ENCODE measurements at places on chromosomes 12 and 14.

- no peak for DNase-seq
These were observed 15.3 kb downstream of the SPIC start for GRCh38 chr12:101490286-101490920.

DNA sequence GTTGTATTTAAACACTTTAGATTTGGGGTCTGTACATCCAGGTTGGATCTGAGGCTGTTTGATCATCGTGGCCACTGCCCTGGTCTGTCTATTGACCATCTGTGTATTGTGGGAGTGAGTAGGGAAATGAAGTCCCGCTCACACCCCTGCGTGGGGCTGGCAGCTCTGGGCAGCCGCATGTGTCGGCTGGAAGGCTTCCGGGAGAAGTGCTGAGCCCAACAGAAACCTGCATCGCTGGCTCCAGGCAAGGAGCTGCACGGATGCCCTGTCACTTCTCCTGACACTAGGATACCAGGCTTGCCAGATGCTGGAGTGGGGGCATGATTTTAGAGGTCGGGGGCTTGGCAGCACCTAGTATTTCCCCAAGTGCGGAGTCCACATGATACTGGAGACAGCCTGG is 93.6 kb downstream of the PHETA1 start:
- DNase-seq: no peak

DNA sequence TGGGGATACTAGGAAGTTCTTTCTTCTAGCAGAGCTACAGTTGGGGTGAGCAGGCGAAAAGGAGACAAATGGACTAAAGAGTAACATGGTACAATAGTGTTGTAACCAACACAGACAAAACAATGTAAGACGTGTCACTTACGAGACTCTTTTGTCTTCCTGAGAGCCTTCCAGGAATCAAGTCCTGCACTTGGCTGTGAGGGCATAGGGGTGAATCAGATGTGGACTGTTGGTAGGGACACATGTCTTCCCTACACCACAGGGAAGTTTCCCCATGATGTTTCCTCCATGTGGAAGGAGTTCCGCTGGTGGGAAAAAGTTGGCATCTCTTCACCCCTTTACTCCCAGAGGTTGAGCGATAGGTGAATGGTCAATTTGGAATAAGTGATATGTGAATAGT is 364.7 kb downstream of the NUAK1 start:
- DNase-seq: no peak

DNA sequence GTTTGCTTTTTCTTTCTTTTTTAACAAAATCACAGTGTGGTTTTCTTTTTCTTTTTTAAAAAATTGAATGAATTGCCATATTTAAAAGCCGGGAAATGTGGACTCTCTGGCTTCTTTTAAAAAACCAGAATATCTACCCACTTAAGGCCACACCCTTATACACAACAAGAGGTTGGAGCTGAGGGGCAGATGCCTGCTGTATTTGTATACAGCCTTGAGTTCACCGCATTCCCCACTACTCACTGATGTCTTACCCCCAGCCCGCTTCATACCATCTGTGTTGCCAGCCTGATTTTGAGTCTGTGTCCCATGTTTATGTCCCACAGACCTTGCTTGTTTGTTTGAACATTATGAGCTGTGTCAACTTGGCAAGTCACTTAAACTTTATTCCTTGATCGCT is 14.3 kb downstream of the JDP2 start:
- no peak for DNase-seq

DNA sequence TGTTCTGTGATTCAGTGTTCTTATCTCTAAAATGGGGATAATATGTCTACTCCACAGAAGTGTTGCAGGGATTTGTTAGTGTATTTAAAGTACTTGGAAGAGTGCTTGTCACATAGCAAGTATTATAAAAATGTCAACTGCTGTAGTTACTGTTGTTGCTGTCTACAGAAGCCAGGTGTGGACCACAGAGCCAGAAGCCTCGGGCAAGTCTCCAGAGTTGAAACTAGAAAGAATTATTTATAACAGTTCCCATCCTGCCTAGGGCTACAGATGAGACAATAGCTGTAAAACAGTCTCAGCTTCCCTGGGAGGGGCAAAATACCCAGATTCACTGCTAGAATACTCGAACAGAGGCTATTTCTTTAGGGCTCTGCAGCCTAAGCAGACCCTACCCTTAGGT is 55.4 kb upstream of the FUT8 start:
- DNase-seq: no peak

DNA sequence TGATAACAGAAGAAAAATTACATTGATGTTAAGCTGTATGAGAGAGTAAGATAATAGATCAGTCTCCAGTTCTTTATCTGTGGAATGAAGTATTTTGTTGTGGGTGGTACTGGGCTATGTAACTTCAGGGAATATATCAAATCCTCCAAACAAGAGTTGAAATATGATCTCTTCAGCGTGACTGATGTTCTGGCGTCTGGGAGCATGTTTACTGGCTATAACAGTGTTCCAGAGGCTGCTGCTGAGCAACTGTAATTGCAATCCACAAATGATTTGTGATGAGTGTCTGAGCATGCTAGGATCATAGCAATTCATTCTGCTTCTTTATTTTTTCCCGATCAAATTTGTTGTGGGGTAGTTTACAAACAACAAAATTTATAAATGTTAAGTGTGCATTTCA is 18.6 kb upstream of the CCDC198 start:
- no peak for DNase-seq

DNA sequence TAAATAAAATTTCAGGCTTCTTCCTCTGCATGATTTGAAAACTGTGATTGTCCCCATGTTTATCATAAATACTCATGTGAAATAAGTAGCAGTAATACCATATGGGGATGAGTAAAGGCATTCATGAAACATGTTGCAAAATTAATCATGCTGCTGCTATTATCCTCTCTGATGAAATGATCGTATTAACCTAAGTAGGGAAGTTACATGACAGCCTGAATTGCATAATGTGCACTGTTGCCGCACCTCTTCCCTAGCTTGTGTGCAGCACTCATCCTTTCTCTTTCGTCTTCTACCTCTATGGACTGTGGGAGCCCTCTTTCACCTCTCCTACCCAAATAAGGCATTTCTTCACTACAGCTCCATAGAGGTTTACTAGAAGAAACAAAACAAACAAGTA is 367.6 kb downstream of the SOX5 start:
- no peak for DNase-seq

GRCh38 chr12:5260086-5260485 is 171.8 kb upstream of the NTF3 start:
- DNase-seq: no peak

GRCh38 chr12:19462406-19462805 is 23.1 kb downstream of the AEBP2 start:
- DNase-seq: no peak

- DNase-seq: no peak
These were observed 841.7 kb downstream of the NRXN3 start for GRCh38 chr14:79011920-79012204.

DNA sequence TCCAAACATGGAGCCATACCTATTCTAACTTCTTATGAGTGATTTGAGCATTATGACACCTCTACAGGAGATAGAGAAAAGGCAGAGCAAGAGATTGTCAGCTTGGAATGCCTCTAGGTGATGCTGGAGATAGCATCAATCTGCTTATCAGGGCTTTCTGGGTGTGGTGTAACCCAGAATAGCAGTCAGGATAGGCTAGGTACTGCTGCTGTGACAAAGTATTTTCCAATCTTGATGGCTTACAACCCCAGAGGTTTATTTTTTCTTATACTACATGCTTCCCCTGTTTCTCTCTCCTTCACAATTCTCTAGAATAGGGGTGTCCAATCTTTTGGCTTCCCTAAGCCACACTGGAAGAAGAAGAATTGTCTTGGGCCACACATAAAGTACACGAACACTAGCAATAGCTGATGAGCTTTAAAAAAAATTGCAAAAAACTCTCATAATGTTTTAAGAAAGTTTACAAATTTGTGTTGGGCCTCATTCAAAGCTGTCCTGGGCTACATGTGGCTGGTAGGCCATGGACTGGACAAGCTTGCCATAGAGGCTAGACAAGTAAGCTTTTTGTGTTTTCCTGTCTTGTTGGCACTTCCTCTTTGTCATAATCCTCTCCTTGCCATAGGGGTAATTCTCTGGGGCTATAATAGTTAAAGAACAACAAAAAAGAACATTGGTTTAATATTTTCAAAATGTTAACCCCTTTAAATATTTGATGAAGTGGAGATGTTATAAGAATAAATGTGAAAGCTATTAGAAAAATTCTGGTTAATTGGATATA is 123.9 kb upstream of the PMCH start:
- DNase-seq: no peak

- DNase-seq: no peak
These were observed 92.0 kb downstream of the ITPR2 start for GRCh38 chr12:26740991-26741390.

DNA sequence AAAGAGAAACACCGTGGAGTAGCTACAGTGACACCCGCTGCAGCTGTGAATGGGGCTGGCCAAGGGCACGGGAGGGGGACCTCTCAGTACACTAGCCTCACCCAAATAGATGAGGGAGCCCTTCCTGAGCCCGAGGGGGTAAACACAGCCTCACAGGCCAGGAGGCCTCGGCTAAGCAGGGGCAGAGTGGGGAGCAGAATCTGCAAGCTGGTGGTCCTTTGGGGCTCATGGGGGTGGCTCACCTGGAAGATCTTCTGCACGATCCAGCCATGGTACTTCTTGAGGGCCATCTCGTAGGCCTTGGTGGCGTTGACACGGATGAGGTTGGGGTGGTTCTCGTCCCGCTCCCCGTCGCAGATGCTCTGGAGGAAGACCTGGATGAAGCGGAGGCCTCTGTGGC is 22.2 kb upstream of the TRPV4 start:
- no peak for DNase-seq

DNA sequence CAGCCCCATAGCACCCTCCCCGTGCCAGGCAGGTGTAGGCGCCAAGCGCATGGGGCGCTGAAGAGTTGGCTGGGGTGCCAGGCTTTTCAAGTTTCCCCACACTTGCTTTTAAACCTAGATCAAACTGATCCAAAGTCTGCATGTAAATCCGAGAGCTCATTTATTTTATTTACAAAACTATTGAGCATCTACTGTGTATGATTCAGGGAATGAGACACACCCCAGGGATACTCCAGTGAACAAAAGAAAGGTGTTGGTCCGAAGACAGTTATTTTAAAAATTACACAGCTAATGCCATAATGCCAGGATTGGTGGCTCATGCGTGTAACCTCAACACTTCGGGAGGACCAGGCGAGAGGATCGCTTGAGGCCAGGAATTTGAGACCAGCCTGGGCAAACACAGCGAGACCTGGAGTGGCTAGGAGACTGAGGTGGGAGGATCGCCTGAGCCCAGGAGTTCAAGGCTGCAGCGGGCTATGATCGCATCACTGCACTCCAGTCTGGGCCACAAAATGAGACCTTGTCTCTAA is 780 bp upstream of the SLC41A2 start:
- DNase-seq: no peak

DNA sequence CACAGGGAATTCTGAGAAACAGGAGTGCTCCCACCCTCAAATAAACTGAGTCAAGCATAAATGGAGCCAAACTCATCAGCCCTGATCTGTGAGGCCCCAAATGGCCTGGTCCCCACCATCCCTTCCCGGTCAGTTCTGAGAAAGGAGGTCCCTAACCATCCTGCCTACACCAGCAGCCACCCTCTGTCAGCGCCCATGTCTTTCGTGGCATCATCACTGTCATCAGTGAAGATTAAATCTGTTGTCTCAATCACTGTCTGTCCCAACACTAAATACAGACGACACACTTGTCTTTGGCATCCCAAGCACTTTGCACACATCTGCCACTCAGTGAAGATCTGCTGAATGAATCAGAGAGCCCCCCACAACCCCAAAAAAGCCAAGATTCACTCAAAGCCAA is 22.4 kb downstream of the VPS37B start:
- no peak for DNase-seq

DNA sequence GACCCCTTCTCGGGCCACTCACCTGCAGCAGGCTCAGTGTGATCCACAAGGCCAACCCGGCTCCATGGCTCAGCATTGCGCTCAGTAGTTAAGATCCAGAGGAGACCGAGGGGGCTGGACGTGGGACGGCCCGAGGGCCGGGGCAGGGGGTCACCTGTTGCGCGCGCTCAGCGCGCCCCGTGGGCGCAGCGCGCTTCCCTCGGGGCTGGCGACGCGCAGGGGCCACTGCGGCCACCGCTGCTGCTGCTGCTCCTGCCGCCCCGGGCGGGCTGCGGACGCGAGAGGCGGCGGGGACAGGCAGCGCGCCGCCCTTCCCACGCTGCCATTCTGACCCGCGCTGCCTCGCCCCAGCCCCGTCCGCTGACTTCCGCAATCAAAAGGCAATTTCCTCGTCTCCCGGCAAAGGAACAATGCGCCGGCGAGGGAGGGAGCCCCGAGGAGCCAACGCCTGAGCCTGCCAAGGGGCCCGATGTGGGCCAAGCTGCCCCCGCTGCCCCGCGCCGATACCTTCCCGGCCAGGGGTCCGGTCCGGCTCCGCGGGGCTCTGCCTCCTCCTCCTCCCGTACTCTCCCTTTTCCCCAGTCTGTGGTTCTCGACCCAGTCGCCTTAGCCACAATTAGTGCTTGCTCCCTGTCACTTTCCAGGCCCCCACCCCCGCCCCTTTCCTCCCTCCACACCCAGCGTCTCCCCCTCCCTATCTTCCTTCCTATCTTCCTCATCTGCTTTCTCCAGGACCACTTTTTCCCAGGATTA is 27.3 kb downstream of the PTPRB start:
- DNase-seq: no peak

Data from CD4-positive, alpha-beta T cell (primary cell).